HepG2 (cell line): ENCODE measurements at places on chromosomes 2 and 18. TPM values are rescaled to one million over a fixed set of nuclear protein-coding genes. Genes with fewer than 3 reads are reported as not detected.

GRCh38 chr2:196242131-196242620 is 70.8 kb upstream of the STK17B start:
- no peak for DNase-seq

- DNase-seq = no peak
Observed at GRCh38 chr2:130823886-130824491, 12.7 kb upstream of the ARHGEF4 start.

- no peak for DNase-seq
Observed at GRCh38 chr2:234751275-234751973, 200.4 kb upstream of the SH3BP4 start.

DNA sequence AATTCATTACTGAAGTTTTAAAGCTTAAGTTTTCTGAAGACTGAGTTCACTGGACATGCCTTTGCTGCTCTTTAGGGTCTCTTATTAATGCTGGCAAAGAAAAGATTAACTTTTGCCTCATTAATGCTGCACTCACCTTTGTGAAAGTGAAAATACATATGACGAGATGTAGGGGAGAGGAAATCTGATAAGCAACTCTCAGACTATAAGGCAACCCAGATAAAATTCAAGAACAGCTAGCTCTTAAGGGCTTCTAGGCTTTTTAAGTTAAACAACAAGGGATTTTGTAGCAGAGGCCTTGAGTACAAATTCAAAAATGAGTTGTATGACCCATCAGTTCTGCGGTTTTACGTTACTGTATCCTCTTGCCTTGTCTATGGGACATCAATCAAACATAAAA is 143.7 kb downstream of the USP34 start:
- no peak for DNase-seq

DNA sequence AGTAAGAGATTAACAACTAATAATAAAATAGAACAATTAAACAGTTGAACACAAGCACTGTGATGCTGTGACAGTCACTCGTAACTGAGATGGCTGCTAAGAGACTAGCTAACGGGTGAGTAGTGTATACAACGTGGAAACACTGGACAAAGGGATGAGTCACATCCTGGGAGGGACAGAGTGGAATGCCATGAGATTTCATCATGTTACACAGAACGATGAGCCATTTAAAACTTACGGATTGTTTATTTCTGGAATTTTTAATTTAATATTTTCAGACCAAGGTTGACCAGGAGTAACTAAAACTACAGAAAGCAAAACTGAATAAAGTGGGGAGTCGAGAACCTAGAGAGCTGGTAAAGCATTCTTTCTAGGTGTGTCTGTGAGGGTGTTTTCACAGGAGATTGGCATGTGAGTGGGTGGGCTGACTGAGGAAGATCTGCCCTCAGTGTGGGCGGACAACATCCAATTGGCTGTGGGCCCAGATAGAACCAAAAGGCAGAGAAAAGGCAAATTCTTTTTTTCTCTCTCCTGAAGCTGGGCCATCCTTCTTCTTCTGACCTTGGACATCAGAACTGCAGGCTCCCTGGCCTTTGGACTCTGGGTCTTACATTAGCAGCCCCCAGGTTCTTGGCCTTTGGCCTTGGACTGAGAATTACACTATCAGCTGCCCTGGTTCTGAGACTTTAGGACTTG is 14.6 kb downstream of the TMSB10 start:
- DNase-seq = peak; percentile 95

DNA sequence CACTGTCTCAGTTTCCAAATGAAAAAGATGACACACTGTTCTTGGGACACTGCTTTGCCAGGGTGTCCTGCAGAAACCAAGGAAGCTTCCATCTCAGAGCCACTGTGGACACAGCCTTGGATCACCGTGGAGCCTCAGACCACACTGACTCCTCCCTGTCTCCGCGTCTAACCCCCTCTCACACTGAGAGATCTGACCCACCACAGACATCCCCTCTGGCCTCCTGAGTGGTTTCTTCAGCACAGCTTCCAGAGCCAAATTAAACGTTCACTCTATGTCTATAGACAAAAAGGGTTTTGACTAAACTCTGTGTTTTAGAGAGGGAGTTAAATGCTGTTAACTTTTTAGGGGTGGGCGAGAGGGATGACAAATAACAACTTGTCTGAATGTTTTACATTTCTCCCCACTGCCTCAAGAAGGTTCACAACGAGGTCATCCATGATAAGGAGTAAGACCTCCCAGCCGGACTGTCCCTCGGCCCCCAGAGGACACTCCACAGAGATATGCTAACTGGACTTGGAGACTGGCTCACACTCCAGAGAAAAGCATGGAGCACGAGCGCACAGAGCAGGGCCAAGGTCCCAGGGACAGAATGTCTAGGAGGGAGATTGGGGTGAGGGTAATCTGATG is 113.4 kb upstream of the PKDCC start:
- no peak for DNase-seq

GRCh38 chr18:63505566-63506335 is 29.0 kb downstream of the SERPINB5 start:
- peak; percentile 13 for DNase-seq

GRCh38 chr18:78891185-78891762 is 88.3 kb upstream of the SALL3 start:
- DNase-seq = no peak

GRCh38 chr2:206942592-206943478 is 3.5 kb downstream of the CPO start:
- no peak for DNase-seq

- DNase-seq = no peak
Observed at GRCh38 chr2:85462322-85462721, 43.8 kb downstream of the SH2D6 start.

DNA sequence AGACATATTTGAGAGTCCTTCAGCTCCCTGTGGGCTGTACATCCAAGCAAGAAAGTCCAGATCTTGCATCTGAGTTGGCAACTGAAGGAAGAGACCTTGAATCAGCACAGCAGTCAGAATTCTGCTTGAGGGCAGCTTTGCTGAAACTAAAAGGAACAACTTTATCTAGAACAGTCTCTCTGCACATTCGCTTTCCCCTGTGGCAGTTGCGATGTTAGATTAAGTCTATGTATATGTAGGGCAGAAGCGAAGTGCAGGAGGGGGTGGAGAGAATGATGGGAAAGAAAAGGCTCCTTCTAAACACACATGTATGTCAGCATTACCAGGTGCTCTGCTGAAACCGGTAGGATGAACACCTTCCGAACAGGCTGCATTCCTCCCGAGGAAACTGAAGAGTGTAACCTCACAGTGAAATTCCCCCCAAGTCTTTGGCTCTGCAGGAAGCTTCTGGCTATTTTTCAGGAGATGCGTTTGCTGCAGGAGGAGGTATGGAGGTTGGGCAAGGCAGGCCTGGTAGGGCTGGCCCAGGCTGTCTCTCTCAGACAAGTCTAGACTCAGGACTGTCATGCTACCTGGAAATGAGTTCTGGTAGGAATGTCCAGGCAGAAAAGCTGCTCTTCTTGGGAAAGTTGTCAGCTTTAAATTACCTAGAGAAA is 70.0 kb upstream of the ATL2 start:
- DNase-seq = no peak

DNA sequence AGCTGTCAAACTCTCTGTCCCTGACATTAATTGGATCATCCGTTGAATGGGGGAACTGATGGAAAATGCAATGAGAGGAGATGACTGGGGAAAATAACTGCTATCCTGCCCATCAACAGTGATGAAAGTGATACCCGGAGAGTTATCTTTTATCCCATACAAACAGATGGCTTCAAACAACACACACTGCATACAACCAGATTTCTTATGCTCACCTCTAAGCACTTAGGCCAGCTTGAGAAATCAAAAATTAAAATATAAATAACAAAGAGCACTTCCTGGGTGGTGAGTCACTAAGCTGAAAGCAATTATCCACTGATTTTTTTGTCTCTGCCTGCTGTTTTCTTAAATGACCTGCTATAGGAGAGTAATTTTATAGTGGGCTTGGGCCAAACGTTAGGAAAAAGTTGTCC is 237.6 kb upstream of the RGPD4 start:
- no peak for DNase-seq

DNA sequence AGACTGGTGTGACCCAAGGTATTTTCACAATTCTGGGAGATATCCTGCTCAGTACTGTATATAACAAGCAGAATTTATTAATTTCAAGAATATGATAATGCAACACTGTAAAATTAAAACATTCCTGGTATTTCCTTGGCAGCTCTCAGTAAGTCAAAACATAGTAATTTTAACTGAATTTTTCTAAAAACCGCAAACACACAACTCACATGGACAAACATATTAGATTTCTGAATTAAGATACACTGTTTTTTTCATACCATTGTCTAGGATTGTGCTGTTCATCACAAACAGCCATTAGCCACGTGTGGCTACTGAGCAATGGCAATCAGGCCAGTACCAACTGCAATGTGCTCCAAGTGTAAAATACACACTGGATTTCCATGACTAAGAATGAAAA is 29.6 kb downstream of the LPIN2 start:
- DNase-seq = no peak

The GBX2 gene
- total RNA-seq = not detected in 2 replicates

The APOB gene
- total RNA-seq = 2,017 and 2,515 TPM in 2 replicates

The ZNG1B gene
- total RNA-seq = 72.2 and 85.2 TPM in 2 replicates

The GALR1 gene
- total RNA-seq = not detected in 2 replicates
